ENCODE measurements at places on chromosomes 7 and 10.

- no peak for DNase-seq
Measured at GRCh38 chr7:27102581-27103442, at the start of gene HOXA2. HOXA2 (minus strand) TSS chr7:27102683; CDS start chr7:27102500, 183 bp downstream.

- DNase-seq: no peak
Measured at GRCh38 chr10:113897693-113898618, 43.5 kb downstream of the NHLRC2 start.

- DNase-seq: no peak
Measured at GRCh38 chr7:1125603-1125969, 34.4 kb downstream of the ZFAND2A start.

DNA sequence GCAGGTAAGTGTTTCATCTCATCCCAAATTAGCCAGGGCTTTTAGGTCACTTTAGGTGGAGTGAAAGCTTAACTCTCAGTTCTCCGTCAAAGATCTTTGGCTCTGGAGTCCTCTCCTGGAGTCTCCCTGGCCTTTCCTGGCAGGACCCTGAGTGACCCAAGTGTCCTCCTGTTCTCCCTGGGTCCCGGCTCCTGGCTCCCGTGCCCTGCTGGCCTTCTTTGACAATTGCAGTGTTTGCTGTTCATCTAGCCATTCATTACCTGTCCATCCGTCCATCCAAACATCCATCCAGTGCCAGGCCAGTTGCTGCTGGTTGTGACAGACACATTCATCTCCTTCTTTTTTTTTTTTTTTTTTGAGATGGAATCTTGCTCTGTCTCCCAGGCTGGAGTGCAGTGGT lies 6.2 kb upstream of the TPST1 start:
- no peak for DNase-seq

- DNase-seq: no peak
Measured at GRCh38 chr7:51288896-51289622, 27.6 kb downstream of the COBL start.

DNA sequence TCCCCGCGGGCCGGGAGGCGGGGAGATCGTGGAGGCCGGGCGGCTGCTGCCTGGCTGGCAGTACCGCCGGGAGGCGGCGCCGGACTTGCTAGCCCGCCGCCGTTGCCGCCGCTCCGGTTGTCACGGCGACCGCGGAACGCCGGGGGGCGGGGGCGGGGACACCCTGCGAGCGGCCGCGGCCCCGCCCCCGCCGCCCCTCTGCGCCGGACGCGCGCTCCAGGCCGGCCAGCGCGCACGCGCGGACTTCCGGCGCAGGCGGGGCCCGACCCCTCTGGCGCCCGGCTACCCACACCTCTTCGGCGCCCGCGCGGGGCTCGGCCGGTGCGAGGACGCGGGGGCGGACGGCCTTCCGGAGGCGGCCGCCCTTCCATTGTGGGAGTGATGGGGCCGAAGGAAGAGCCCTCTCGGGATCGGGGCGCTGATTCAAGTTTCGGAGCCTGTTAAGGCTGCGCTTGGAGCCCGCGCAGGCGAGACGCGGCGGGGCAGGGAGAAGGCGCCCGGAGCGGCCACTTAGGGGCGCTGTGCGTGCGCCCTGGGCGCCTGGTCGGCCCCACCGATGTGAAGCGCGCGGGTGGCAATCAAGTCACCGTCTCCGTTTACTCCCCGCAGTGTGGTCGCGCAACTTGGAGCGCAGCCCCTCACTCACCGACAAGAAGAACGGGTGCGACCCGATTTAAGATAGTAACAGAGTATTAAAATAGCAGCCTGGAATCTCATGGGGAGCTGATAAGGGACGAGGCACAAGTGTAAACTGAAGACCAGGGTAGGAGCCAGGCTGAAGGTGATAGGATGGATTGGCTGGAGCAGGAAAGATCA lies 449 bp upstream of the DPY19L1 start:
- peak; percentile 94 for DNase-seq

- no peak for DNase-seq
Measured at GRCh38 chr10:94088926-94089381, 95.2 kb downstream of the PLCE1 start.

- no peak for DNase-seq
Measured at GRCh38 chr10:114682532-114682931, 24.5 kb upstream of the ABLIM1 start.

- DNase-seq: no peak
Measured at GRCh38 chr10:14742815-14743214, 31.9 kb downstream of the FAM107B start.

DNA sequence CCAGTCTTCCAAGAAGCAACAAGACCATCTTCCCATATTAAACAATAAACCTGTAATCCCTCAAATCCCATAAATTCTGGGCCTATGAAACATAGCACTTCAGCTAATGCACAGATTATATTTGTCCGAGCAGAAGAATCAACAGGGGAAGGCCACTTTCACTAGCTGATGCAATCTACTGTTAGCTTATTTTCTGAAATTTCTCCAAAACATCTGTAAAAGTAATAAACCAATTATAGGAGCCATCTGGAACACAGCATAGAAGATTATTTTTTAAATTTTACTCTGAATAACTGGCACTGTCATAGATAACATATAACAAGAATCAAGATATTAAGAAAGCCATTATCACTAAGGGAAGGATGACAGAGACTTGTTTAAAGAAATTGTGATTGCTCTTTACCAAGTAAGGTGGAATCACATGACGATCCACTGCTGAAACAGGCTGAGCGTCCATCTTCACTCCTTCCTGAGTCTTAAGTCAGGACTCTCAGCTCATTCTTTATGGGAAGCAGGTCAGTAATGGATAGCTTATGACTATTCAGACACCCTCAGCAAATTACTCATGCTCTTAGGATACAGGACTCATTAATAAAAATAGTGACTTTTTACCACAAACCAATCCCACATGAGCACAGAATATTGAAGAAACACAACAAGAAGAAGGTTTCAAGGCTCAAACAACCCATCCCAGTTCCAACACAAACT lies 719.5 kb downstream of the XPNPEP1 start:
- no peak for DNase-seq
